ENCODE measurements at places on chromosomes 5 and 9. TPM values are rescaled to one million over a fixed set of nuclear protein-coding genes. Genes with fewer than 3 reads are reported as not detected.

GRCh38 chr9:20504930-20505329 lies 117.4 kb downstream of the MLLT3 start:
- DNase-seq, result no peak

- DNase-seq, result no peak
These were observed 16.8 kb downstream of the GLT6D1 start for GRCh38 chr9:135622415-135623020.

- peak; percentile 79 for DNase-seq
These were observed 24.0 kb upstream of the CARTPT start for GRCh38 chr5:71695071-71695470.

- no peak for DNase-seq
These were observed 111.2 kb downstream of the ZNF354C start for GRCh38 chr5:179171251-179171815.

DNA sequence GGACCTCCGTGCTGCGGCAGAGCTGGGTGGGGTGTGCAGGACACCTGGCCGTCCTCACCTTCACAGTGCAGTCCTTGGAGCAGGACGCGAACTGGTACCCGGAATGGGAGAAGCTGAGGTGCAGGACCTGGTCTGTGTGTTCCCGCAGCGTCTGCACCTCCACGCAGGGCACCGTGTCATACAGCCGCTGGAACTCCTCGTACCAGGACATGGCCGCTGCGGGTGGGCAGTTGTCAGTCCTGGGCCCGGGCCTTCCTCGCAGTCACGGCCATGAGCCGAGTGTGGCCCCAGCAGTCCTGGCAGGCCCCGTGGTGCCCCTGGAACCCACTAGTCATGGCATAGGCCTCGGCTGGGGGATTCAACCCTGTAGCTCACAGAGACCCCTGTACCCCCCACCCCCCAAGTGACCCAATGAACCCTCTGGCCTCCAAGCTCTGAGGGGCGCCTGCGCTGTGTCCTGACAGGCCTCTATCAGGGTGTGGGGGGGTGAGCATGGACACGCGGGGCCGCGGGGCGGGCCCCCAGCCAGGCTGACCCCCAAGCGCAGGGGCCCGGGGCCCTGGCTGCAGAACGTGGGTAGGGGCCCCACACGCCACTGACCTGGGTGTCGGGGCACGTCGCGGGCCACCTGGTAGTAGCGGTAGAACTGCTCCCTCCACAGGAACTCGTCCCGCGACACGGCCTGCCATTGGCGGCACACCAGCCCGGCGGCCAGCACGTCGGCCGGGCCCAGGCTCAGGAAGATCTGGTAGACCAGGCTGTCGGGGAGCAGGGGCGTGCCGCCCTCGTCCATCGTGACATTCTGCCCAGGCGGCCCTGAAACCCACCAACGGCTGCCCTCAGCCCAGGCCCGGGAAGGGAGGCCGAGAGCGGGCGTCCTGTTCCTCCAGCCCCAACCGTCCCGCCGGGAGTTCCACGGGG lies 987 bp downstream of the FBXW5 start:
- DNase-seq, result peak; percentile 71

- no peak for DNase-seq
These were observed 43.1 kb downstream of the GNG10 start for GRCh38 chr9:111704503-111704902.

DNA sequence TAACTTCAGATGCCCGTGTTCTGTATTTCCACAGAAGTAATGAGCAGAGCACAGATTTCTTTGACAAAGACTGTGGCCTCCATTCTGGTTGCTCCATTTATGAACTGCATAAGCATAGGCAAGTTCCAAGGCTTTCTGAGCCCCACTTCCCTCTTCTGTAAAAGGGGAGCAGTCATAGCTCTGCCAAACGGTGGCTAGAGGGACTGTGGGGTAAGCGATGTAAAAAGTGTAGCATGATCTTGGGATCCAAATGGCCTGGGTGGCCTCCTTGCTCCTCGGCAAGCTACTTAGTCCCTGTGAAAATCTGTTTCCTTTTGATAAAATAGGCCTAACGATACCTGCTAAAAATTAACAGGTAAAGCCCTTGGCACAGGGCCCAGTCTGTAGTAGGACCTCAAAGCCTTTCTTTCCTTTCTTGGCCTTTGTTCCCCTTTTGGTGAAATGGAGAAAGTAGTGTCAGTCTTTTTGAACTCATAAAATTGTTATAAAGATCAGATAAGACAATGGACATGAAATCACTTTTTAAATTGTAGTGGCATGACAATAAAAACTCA lies 646.6 kb downstream of the ACTL7B start:
- DNase-seq, result no peak

DNA sequence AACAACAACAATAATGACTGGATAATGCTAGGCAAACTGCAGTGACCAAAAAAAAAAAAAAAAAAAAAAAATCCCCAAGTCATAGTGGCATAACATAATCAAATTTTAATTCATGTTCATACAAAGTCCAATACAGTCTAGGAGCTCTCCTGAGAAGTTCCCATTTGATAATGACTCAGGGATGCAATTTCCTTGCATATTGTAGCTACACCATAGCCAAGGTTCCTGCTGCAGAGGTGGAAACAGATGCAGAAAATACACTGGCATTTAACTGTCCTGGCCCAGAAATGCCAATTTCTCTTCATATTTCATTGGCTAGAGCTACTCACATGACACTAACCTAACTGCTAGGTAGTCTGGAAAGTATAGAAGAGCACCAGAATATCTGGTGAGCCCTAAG lies 72.2 kb upstream of the SLC12A2 start:
- DNase-seq, result no peak

- DNase-seq, result no peak
These were observed 12.7 kb upstream of the SLC25A48 start for GRCh38 chr5:135821802-135822201.

GRCh38 chr5:153860195-153860886 lies 178.4 kb downstream of the FAM114A2 start:
- no peak for DNase-seq

DNA sequence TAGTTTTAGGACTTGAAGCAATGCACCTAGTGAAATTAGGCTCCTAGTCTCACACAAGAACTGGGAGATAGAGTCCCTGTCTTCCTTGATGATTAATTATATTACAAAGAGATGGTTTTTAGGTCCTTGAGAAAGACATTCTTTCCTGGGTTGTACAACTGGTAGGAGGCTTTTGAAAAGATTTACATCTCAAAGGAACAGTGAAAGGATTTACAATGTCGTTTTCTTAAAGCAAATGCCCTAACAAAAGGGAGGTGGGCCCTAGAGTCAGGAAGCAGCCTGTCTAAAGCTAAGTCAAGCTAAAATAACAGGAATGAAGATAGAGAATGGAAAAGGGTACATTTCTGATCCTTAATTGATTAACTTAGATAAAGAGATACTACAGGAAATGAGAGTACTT lies 102.2 kb upstream of the IL7R start:
- no peak for DNase-seq

DNA sequence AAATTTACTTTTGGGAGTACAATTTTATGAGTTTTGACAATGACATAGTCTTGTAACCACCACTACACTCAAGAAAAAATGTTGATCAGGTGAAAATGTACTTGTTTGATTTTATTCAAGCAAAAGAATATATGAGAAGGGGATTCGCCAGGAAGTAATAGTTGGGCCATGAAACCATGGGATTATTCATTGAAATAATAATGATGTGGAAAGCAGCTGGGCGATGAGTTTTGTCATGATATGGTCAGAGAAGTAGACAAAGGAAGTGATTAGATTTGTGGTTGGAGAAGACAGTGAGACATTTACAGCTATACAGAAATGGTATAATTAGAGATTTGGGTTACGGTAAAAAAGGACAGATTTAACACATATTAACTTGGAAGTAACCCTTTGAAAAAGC lies 11.2 kb downstream of the HMGCR start:
- DNase-seq, result no peak

- DNase-seq, result no peak
These were observed 70.5 kb downstream of the ERMP1 start for GRCh38 chr9:5762421-5762820.

DNA sequence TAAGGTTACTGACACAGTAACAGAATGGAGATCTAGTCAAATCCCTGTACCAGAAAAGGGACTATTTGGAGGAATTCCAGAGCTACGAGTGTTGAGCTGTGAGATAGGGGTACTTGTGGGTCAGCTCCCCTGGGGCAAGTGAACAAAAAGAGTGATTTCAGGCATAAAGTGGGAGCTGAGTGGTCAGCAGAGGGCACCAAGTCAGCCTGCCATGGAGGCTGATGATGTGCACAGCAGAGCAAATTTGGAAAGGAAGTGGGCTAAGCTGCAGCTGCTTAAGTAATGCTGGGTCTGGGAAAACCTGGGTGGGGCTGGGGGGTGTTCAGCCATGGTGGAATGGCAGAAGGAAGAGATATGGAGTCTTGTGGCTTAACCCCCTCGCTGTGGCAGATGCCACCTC lies 327.9 kb downstream of the NTRK2 start:
- no peak for DNase-seq

- DNase-seq, result peak; percentile 40
These were observed 19.1 kb upstream of the KIF12 start for GRCh38 chr9:114117996-114118830.

DNA sequence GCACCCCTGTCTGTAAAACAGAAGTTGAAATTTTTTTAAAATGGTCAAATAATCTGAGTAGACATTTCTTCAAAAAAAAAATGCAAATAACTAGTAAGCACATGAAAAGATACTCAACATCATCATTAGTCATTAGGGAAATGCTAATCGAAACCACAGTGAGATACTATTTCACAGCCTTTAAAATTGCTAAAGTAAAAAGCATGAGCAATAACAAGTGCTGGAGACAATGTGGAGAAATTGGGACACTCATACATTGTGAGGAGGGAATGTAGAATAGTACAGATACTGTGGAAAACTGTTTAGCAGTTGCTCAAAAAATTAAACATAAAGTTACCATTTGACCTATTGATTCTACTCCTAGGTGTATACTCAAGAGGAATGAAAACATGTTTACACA lies 58.4 kb upstream of the RUSC2 start:
- DNase-seq, result no peak

DNA sequence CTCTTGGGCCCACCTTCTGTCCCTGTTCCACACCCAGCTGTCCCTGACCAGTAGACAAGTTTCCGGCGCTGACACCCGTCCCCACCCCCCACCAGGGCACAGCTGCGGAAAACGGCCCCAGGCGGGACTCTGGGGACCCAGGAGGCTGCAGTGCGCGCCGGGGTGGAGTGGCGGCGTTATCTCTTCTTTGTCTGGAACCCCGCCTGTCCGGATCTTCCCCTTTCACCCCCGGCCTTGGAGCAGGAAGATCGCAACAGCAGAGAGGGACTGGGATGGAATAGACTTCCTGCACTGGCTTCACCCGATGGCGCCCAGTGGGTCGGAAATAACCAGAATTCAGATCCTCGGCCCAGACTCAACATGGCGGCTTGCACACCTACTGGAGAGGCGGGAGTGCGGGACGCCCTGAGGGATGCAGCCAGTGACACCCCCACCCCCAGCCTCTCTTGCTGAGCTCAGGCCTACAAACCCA lies 4.7 kb downstream of the PAX5 start:
- no peak for DNase-seq

DNA sequence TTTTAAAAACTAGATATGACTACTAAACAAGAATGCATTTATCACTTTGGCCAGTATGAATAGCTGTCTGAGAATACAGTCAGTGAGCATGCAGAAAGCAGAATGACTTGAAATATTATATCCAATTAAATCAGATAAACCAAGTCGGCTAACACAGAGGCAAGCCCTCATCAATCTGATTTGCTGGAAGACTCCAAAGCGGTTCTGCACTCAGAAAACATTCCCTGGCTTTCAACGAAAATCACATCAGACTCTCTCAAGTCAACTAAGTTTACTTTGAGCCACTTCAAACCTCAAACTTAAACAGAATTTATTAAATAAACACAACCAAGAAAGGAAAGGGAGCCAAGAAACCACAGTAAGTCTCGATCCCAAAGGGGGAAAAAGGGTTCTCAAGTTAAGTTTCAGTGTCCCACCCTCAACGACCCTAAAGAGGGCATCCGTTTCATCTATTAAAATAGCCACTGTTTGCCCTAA lies 1.4 kb downstream of the MYO10 start:
- no peak for DNase-seq

- no peak for DNase-seq
These were observed 18.5 kb downstream of the ARHGEF28 start for GRCh38 chr5:73644385-73644963.

DNA sequence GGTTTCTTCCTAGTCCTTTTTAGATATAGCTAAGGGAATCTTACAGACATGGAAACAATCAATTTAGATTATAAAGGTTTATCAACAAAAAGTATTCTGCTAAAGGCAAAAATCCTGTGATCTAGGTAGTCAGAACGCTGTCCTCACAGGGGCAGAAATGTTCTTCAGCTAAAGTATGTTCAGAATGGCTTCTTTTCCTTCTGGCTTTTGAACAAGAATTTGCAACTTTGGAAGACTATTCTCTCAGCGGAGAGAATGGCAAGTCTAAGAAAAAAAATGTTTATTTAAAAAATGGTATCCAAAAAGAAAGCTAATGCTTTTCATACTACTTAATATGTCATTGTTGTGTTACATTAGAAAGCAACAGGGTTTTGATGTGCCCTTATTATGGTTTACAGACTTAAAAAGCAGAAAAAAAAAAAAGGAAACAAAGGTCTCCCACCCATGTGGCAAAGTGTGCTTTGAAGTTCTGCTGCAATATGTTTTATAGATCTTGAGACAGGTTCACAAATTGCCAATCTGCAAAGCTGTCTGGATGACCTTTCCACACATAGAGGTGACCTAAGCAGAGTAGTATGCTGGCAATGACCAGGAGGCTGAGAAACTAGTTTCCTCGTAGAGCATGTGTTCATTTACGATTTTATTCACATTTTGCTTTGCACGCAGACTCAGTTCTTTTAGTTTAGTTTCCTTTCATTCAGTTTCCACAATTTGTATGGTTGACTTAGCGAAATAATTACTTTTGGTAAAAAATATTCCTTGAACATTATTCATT lies 45.1 kb upstream of the PJA2 start:
- no peak for DNase-seq

- no peak for DNase-seq
These were observed 27.1 kb downstream of the GSN start for GRCh38 chr9:121294866-121295661.

DNA sequence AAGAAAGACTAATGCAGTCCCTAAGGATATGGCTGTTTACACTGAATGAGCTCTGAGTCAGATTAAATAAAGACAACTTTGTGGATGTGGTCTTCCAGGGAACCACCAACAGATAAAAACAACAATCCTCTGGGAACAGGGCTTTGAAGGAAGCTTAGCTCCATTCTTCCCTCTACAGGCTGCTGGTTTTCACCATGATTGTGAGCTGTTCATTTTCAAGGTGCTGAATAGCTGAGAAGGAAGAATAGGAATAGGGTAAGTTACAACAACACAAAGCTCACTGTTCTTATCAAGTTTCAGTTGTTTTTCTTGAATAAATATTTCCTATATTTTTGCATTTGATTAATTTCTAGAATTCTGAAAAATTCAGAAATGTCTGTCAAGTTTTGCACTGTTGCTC lies 25.9 kb upstream of the PTAR1 start:
- DNase-seq, result no peak

- no peak for DNase-seq
These were observed 196.3 kb downstream of the MEF2C start for GRCh38 chr5:88686726-88687125.

GRCh38 chr5:89473196-89473595 lies 590.2 kb upstream of the MEF2C start:
- DNase-seq, result no peak

- DNase-seq, result peak; percentile 44
These were observed 43.3 kb downstream of the ANKRD33B start for GRCh38 chr5:10607023-10607665.

TLR4 gene
- total RNA-seq, result 7.6 TPM

GPSM1 gene
- 1.6 TPM for total RNA-seq

ZNF618 gene
- 4.9 TPM for total RNA-seq

PCSK1 gene
- total RNA-seq, result not detected

GPR151 gene
- total RNA-seq, result not detected

GLRA1 gene
- not detected for total RNA-seq

SV2C gene
- total RNA-seq, result not detected

NMUR2 gene
- total RNA-seq, result not detected

SH3RF2 gene
- 6.9 TPM for total RNA-seq
